Foreskin keratinocyte (primary cell): ENCODE measurements at places on chromosomes 5 and 9.

DNA sequence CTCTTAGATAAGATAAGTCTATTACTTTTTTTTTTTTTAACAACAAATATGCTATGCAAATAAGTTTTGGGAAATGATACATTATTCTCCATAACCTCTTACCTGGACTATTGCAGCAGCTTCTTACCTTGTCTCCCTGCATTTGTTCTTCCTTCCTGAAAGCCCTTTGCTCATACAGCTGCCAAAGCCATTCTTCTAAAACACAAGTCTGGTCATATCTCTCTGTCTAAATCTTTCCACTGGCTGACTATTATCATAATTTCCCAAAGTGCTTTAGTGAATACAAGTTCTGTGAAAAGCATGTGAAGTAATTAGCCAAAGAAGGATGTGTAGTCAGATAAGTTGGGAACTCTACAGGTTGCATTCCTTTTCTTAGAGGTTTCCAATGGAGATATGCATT lies 115.4 kb upstream of the CNTLN start:
- no peak for DNase-seq

DNA sequence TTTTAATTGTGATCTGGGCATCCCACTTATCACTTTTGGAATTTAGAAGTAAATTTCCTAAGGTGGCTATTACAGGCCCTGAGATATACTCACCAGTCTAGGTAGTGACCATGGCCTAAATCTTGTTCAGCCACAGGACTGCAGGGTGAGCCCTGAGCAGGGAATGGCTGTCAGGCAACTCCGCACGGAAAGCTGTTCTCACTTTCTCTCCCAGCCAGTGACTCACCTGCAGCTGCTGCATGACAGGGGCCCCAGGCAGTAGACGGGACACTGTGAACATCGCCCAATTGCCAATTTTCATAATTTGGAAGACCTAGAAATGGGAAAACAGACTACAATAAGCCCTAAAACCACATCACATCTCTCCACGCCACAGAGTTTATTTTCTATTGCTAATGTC lies 69.6 kb upstream of the TAF1L start:
- peak; percentile 64 for DNase-seq

DNA sequence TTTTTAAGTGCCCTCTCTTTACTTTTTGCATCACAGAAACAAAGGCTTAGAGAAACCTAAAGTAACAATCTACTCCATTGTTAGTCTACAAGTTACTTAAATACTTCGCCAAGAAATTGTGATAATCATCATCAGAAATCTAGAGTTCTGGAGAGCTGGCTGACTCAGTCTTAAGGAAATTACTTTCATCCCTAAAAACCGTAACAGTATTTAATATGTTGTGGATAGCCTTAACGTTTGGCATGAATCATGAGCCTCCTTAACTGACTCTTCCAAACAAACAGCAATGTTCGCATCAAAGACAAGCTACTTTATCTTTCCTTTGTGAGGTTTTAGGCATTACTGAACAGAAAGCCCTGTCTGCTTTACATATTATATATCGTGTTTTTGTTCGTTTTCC lies 128.7 kb downstream of the NIPBL start:
- no peak for DNase-seq

- no peak for DNase-seq
These were observed 9.7 kb downstream of the FNIP1 start for GRCh38 chr5:131786900-131787692.

GRCh38 chr9:136002881-136003280 lies 41.7 kb upstream of the UBAC1 start:
- no peak for DNase-seq

DNA sequence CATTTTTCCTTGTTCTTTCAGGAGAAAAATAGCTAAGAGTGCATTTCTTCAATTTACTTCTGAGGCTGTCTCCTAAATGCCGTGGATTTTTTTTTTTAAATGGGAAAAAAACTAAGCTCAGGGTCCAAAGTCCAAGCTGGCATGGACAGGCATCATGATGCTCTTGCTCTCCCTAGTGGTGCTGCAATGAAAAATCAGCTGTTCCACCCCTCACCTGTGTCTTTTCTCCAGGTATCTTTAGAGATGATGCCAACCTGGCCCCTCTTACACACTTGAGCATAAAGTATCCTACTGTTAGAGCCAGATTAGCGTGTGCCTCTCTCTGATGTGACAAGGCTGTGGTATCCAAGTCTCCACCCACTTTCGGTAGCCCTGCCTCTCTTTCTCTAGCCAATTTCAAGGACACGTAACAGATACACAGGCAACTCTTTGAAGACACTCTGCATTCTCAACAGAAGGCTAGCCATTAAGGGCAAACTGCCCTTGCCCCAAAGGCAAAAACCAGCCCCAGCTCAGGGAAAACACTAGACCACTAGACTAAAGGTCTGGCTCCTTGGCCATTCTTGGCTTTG lies 208.8 kb downstream of the SAXO1 start:
- DNase-seq, result no peak

DNA sequence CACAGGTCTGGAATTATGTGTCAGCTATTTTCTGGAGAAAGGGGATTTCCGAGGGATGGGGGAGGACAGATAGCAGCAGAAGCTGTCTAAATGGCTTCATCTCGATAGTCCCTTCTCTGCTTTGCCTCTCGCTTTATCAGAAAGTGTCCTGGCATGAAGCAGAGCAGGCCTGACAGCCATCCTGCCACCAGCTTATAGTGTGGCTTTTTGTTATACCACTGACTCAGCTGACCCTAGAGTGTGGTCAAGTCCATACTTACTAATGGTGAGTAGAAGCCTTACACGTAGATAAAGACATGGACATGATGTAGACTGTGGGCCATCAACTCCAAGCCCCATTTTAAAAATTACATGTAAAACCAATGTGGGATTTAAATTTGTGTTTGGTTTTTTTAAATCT lies 50.0 kb downstream of the RCL1 start:
- no peak for DNase-seq

DNA sequence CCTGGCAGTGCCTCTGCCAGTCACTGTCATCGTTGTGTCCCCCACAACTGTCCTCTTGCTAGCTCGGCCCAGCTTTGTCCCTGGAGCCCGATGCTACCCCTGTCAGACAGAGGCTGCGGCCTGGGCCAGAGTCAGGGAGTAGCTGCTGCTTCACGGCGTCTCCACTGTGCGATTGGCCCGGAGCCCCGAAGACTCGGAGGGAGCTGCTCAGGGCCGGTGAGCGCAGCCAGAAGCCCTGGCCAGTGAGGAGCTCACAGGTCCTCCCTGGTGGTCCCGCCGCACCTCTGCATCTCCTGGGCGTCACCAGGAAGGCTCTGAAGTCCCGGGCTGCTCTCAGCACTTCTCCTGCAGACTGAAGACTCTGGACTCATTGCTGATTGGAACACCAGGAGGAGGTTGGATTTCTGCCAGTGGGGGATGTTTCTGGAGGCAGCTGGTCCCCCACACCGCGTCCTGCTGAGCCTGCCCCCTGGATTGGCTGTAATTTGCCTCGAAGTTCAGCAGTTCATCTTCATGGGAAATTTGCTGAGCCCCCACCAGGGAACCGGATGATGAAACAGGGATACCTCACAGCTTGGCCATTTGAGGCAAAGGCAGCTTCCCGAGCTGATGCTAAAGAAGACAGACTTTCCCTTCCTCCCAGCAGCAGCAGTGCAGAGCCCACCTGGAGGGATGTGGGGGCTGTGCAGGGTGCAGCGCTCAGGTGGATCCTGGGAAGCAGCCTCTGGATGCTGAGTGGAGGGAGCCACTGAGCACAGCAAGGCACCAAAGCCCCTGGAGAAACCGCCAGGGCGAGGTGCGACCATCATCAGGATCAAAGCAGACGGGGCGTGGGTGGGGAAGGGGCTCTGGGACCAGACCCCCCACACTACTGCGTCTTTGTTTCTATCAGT lies 45.6 kb downstream of the USP20 start:
- no peak for DNase-seq

- DNase-seq, result peak; percentile 94
These were observed 497.0 kb downstream of the RAB3C start for GRCh38 chr5:59079622-59080620.

DNA sequence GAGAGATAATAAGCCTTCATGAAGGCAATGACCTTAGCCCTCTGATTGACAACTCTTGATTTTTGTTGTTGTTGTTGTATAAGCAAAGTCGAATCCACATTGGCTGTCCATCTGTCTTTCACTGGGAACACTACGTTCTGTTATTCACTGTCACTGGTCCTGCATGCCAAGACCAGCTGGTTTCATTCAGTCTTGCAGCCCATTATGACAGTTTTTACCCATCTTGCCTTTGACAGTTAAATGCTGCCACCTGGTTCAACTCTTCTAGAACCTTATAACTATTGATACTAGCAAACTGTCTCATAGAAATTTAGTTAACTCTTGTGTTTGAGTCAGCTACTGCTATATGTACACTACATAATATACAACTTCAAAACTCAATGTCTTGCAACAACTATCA lies 382.3 kb upstream of the CDH10 start:
- no peak for DNase-seq

DNA sequence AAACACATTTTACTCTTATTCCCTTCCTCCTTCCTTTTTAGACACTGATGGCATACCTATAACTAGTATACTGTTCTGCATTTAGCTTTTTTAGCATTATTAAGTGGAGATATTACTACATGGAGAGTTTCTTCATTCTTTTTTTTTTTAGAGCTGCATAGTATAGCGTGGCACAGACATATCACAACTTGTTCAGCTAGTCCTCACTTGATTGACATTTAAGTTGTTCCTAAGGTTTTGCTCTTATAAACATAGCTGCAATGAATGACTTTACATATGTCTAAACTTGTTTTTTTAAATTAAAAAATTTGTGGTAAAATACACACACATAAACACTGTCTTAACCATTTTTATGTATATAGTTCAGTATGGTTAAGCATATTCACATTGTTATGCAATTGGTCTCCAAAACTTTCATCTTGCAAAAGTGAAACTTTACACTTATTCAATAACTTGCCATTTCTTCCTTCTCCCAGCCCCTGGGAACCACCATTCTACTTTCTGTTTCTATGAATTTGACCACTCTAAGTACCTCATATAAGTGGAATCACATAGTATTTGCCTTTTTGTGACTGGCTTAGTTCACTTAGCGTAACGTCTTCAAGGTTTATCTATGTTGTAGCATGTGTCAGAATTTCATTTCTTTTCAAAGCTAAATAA lies 48.7 kb downstream of the ANKDD1B start:
- DNase-seq, result peak; percentile 51

DNA sequence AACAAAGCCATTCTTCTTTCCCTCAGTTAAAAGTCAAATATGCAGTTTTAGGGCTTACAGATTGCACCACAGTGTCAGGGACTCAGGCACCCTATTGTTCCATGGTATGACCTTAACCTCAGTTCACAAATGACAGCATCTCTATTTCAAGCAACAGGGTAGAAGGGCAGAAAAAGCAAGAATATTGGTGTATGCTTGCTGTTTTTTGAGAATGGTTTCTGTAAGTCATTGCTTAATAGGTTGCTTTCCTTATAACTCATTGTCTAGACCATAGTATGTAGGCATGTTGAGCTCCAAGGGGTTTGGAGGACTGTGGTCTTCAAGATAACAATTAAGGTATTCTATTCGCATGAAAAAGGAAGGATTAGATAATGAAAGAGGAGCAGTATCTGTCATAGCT lies 183.5 kb upstream of the EDIL3 start:
- DNase-seq, result no peak

DNA sequence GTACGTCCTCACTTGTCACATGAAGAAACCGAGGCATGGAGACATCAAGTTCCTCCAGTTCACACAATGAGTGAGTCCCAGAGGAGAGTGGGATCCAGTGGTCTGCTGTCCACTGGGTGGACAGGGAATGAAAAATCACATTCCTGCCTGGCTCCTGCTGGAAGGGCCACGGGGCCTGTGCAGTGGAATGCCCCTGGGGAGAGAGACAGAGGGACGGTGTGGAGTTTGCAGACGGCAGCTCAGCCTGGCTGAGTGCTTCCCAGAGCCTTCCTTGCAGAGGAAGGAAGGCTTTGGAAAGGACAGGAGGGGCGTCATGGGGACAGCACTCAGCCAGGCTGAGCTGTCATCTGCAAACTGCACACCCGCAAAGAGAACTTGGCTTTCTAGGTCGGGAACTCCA lies 74.7 kb downstream of the COL27A1 start:
- no peak for DNase-seq

DNA sequence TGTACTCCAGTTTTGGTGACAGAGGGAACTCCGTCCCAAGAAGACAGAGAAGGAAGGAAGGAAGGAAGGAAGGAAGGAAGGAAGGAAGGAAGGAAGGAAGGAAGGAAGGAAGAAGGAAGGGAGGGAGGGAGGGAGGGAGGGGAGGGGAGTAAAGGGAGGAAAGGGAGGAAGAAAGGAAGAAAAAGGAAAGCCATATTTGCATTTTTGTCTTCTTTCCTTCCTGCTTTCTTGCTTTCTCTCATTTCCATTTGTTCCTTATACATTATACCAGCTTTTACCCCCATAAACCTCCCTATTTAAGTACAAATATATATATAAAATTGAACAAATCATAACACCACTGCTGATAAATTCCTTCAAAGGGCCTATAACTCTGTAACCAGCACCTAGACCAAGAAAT lies 151.8 kb downstream of the SMC2 start:
- DNase-seq, result no peak

DNA sequence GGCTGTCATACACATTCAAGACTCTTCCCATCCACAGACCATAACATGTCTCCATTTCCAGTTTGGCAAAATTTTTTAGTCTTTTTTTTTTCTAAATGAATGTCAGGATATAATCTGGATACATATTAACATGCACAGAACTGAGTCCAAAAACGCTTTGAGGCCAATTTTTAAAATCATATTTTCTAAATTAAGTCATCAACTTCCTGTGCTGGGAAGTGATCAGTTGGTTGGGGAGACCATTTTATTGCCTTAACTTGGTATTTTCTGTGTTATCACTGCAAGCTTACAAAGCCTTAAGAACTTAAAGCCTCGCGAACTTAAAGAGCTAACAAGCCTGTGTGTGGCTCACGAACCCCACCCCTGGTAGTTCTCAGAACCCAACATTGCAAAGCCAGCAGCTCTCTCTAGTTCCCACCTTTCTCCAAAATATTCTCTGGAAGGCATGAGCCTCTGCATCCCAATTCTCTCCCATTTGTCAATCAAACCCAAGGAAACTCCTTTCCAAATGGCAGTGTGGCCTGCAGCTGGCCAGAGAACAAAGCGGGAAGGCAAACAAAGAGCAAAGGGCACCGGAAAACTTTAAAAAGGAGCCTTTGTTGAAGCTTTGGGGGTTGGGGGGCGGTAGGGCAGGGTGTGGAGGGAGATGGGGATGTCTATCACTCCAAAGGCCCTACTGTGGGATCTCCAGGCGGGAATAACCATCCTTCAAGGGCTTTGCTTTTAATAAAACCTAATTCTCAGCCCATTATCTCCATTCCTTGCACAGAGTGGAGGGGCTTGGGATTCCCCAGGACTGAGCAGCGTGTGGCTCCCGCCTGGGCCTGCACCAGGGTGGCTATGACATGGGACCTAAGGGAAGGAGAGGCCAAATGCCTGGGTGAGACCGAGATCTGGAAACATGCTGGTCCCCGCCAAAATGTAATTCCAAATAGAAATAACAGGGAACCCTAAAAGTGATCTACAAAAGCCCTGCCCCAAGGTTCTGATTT lies 65.0 kb downstream of the ROR2 start:
- no peak for DNase-seq

- no peak for DNase-seq
These were observed 10.2 kb downstream of the CMYA5 start for GRCh38 chr5:79699763-79700400.

- DNase-seq, result no peak
These were observed 76.9 kb upstream of the ZNF608 start for GRCh38 chr5:124823380-124823779.

GRCh38 chr5:42495914-42496313 lies 72.7 kb downstream of the GHR start:
- peak; percentile 79 for DNase-seq

- no peak for DNase-seq
These were observed 312.3 kb upstream of the PRR16 start for GRCh38 chr5:120151825-120152224.
